ENCODE measurements at places on chromosomes 4 and X.

DNA sequence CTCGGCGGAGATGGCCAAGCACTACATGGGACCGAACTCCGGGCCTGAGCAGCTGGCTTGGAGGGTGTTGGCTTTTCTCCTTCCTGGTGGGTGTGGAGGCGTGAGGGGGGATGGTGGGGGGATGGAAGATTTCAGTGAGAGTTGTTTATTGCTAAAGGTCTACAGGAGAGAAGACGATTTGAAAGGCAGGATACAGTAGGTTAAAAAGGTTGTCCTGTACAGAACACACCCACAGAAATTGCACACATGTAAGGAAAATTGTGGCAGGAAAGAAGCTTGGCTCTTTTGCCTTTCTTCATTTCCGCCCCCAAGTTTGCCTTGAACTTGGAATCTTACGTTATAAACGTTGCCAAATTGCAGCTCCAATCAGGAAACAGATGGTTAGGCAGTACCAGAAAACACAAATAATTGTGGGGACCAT is 74.1 kb upstream of the STOX2 start:
- DNase-seq = peak; percentile 69

DNA sequence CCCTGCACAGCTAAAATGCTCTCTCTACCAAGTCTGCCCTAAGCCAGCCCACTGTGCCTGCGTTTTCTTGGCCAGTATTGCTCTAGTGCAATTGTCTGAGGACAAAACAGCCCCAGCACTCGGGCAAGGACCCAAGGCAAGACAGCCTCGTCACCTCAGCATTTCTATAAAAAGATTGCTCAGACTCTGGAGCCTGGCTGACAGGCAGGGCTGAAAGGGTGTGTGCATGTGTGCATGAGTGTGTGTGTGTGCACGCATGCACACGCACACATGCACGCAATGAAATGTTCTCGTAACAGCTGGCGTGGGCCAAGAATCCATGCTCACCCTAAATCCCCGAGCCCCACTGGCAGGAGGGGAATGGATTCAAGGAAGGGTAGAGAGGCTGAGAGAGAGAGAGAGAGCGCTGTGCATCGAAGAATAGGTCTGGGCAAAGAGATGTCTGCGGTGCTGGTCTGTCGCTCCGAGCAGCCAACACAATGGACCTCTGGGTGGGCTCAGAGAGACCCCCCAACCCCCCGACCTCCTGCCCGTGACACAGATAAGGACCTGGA is 579.2 kb downstream of the BCOR start:
- DNase-seq = no peak

- no peak for DNase-seq
Observed at GRCh38 chr4:111871802-111872201, 273.5 kb upstream of the FAM241A start.

DNA sequence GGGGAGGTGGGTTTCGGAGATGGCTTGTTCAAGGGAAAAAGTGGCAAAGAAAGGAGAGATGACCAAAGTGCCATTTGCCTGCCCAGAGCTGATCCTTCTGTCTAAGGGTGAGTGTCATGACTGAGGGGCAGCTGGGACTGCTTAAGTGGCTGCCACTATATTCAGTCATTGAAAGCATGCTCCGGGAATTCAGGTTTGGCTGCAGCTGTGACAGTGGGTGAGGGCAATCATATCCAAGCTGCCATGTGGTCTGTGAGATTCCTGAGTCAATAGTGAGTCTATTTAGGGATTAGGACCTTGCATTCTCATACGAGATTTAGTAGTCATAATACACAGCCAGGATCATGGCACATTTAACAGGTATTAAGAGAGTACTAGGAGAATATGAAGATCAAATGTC is 138.8 kb upstream of the BANK1 start:
- DNase-seq = no peak

GRCh38 chr4:98728433-98728832 is 70.0 kb upstream of the TSPAN5 start:
- DNase-seq = peak; percentile 6

DNA sequence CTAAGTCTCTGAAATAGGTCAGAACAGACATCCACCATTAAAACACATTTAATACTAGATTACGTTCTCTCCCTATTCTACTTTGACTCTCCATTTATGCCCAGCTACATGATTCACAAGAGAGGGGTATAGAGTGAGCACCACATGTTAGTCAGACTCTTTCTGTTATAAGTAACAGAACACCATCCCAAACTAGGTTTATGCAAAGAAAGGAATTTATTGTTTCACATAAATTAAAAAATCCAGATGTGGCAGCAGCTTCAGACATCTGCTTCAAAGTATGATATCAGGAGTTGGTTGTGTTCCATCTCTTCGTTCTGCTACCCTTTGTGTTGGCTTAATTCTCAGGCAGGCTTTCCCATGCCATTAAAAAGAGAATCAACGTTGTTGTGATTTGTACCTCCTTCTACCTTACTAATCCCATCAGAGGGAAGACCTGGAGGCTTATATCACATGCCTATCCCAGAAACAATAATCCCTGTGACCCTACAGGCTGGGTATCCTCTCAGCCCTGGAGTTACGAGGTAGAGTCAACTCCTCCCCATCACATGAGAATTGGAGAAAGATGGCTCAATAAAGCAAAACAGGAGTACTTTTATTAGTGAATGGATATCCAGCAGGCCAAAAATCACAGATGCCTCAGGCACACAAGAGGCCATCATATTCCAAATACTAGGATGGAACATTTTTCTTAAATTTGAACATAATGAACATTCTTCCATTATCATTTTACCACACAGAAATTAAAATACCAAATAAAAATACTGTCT is 163.2 kb downstream of the SLC7A11 start:
- no peak for DNase-seq

- no peak for DNase-seq
Observed at GRCh38 chr4:160044693-160045092, 941.8 kb downstream of the RAPGEF2 start.

- DNase-seq = no peak
Observed at GRCh38 chr4:164488114-164488513, 265.8 kb upstream of the SMIM31 start.

- no peak for DNase-seq
Observed at GRCh38 chrX:25158635-25159034, 142.9 kb upstream of the ARX start.

- no peak for DNase-seq
Observed at GRCh38 chr4:5448221-5448620, 260.1 kb downstream of the EVC2 start.

DNA sequence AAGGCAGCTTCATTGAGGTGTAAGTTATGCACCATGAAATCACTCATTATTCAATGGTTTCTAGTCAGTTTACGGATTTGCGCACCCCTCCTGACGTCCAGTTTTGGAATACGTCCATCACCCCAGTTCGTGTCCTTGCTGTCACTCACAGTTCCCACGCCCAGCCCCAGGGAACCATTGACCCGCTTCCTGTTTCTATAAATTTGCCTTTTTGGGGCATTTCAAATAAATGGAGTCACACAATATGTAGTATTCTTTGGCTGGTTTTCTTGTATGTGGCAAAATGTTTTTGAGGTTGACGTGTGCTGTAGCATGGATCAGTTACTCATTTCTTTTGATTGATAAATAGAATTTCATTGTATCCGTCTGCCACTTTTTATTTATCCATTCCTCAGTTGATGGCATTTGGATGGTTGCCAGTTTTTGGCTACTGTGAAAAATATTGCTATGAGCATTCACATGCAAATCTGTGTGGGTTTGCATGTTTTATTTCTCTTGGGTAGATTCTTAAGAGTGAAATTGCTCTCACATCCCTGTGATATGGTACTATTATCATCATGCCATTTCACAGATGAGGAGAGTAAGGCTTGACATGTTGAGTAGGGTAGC is 18.4 kb upstream of the SORCS2 start:
- DNase-seq = no peak

DNA sequence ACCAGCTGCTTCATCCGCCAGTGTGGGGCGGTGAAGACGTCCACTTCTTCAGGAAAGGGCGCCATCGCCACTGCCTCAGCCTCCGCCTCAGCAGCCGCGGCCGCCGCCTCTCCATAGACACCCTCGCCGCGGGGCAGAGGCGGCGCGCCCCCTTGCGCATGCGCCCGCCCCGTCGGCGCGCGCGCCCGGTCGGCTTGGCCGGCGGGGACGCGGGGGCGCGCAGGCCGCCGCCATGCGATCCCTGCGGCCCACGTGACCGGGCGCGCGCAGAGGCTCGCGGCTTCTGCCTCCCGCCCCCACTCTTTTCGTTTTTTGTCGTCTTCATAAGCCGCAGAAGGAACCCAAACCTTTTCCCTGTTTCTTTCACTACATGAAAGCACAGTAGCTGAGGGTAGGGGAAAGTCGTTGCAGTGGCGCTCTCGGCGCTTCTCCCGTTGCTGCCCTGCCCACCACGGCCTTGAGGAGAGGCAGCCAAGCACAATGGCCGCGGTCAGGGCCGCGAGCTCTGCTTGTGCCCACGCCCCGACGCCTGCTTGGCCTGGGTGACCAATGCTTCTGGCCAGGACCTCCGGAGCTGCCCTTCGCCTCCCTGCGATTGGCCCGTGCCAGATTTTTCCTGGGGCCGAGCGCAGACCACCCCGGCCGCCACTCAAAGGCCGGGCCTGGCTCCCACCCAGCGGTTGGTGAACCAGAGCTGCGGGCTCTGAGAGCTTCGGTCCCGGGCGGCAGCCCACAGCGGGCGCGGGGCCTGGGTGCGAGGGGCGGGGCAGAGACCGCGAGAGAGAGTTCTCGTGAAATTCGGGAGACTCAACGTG is at the start of gene FBXL5:
TSS of gene FBXL5 (minus strand) at position 135 of the 815 bp plus-strand sequence. CDS start at position 65, 70 bp downstream.
- DNase-seq = peak; percentile 93

- DNase-seq = no peak
Observed at GRCh38 chr4:154634058-154634457, 21.6 kb upstream of the FGG start.

GRCh38 chrX:54007682-54008081 is 36.6 kb downstream of the PHF8 start:
- DNase-seq = no peak

GRCh38 chrX:85907316-85907715 is 140.0 kb downstream of the CHM start:
- no peak for DNase-seq

DNA sequence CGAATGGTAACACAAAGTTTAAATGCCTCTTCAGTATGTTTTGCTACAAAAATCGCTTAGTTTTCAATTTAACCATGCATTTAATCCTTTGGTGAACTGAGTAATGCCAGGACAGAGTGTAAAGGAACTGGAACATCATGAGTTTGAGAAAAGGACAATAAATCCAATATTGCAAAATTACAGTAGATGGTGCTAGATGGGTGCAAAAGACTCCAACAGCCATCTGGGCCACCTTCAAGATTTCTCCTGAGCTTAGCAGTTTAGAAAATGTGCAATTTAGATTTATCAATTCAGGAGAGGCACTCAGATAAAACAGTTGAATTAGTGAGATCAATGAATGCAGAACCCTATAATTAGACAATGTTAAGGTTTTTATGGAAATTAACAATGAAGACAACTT is 33.2 kb upstream of the MID1IP1 start:
- peak; percentile 17 for DNase-seq

DNA sequence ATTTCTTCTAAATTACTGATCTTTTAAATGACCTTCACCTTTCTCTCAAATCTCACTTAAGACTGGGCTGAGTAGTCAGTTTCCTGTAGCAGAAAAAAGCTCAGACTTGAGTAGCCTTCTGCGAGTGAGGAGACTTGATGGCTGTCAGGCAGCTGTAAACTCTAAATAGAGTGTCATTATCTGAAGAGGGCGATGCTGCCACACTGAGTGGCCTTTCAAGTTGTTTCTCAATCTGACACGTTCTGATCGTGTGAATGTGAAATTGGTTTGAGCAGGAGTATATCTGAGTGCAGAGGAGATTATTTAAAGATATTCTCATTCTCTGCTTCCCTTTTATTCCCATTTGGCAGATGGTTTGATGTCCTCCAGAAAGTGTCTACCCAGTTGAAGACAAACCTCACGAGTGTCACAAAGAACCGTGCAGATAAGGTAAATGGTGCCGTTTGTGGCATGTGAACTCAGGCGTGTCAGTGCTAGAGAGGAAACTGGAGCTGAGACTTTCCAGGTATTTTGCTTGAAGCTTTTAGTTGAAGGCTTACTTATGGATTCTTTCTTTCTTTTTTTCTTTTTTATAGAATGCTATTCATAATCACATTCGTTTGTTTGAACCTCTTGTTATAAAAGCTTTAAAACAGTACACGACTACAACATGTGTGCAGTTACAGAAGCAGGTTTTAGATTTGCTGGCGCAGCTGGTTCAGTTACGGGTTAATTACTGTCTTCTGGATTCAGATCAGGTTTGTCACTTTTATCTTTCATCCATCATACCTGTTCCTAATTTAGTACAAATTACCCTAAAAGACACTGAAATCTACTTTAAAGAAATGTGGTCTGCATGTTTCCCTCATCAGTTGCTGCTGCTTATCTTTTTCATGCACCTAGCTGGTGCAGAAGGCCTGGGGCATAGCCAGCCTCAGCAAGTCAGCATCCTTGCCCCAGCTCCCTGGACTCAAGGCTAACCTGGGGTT is 74.3 kb upstream of the MSANTD1 start:
- no peak for DNase-seq

DNA sequence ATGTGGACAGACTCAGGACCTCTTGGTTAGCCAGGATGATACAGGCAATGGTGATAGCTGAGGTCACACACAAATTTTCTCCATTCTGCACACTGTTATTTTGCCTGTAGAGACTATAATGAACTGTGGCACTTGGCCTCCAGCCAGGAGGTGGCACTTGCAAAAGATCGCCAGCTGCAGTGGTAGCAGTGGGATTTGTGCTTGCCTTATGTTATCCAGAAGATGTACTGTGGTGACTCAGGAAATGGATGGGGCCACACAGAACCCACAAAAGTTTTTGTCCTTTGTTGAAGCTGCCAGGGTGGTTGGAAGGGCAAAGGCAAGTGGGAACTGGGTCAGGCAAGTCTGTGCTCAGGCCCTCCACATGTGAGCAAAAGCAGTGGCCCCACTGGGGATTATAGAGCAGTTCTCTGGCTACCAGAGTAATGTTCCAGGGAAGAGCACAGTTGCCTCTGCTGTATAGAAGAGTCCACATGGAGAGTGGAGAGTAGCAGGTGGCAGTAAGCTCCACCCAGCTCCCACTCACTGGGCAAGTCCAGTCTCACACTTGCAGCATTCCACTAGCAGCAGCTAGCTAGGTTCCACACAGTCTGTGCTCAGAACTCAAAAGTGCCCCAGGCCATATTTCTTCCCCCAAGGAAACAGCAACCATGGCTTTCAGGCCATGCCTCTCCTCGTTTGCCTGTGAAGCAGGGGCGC is 5.9 kb upstream of the C4orf17 start:
- no peak for DNase-seq

DNA sequence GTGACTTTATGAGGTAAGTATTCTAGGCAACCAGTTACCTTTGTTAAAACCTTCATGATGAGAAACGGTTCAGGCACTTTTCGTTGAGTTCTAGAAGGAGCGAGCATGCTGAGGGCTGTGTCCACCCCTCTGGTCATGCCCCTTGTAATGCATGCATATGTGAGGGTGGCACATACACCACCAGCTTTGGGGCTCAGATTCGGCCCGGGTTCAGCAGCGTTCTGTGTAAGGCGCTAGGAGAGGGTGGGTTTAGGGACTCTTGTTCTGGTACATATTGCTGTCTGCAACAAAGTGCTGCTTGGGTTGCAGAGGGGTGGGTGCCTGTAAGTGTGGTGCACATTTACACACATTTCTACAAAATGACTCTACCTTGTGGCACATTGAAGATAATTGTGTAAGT is 54.5 kb downstream of the NOP14 start:
- no peak for DNase-seq

- peak; percentile 39 for DNase-seq
Observed at GRCh38 chr4:128862608-128863311, 53.3 kb downstream of the JADE1 start.

- no peak for DNase-seq
Observed at GRCh38 chrX:1223242-1223600, 10.8 kb upstream of the CRLF2 start.
